ENCODE measurements at places on chromosomes 5 and 9.

DNA sequence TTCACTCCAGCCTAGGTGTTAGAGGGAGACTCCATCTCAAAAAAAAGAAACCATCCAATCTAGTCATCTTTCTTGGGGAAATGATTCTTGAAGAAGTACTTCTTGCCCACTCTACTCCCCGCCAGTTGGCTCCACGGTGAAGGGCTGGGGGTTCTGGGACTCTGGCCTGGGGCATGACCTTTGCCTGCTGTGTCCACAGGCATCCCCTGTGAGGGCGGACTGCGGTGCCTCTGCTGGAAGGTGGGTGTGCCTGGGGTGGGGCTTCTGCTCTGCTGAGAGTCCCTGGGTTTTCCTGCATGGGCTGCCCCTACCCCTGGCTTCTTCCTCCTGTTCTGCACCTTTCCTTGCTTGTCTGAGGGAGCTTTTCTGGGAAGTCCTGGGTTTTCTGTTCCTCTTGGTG, 3.5 kb downstream of the TBC1D13 start:
- DNase-seq, result no peak

GRCh38 chr5:172853355-172853975, 19.4 kb downstream of the ERGIC1 start:
- no peak for DNase-seq

DNA sequence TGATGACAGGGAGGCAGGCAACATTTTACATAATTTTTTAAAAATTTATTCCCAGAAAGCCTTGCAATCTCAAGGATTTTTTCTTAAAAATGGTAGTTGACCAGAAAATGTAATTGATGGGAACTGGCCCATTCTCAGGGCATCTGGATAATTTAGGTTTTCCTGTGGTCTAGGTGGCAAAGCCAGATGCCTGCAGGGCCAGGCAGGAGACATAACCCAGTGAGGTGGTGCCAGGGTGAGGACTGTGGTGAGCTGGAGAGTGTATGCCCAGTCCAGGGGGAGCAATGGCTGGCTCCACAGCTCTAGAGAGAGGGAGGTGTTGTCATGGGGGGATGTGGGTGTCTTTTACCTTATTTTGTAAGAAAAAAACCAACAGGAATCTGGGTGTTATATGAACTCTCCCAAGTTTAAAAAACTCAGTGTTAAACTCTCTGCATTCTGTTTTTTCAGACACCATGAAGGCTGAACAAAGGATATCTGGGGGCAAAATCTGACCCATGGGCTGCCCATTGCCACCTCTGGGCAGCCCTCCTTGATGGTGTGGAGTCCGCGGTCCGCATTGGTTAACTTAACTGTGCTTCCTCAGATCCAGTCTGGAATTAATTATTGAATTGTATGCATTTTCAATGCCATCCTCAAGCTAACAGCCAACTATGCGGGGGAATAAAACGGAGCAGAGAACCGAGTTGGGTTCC, 43.9 kb downstream of the BOD1 start:
- no peak for DNase-seq

- no peak for DNase-seq
Measured at GRCh38 chr5:163379298-163380155, 57.9 kb upstream of the CCNG1 start.

DNA sequence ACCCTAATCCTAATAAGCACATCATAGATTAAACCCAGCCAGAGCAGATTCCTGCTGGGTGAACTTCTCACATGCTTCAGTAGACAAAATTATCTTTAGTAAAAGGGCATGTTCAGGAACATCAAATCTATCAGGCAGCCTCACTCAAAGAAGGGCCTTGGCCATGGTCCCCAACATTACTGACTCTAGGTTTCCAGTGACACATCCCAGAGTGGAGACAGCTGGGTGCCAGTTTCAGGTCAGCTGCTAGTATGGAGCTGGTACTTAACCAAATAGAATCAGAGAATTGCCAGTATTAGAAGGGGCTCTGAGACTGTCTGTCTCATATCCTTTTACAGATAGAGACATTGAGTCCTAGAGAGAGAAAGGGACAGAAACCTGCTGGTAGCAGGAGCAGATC, 44.1 kb upstream of the GALNT10 start:
- no peak for DNase-seq

DNA sequence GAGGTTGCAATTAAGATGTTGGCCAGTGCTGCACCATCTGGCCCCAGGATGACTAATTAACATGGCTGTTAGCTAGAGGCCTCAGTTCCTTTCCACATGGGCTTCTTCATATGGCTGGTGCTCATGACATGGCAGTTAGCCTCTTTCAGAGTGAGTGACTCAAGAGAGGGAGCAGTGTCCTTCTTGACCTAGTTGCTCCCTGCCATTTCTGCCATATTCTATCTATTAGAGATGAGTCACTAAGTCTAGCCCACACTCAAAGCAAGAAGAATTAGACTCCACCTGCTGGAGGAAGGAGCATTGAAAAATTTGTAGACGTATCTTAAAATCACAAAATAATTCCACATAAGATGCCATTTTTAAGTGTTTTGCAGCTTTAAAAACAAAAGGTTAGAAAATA, 651.2 kb upstream of the CCNG1 start:
- DNase-seq, result no peak

GRCh38 chr5:109516390-109516789, 106.6 kb upstream of the PJA2 start:
- DNase-seq, result no peak

DNA sequence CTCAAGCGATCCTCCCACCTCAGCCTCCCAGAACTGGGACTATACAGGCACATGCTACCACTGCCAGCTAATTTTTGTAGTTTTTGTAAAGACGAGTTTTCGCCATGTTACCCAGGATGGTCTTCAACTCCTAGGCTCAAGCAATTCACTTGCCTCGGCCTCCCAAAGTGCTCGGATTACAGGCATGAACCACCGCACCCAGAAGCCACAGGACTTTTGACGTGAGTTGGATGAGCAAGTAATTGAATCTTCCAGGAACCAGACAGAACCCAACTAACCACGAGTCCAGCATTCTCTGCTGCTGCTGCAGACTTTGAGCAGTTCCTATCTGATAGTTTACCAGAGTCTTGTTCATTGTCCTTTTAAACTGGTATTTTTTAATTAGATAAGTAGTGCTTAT, 9.6 kb upstream of the ATP6V0E1 start:
- DNase-seq, result no peak

GRCh38 chr5:143033535-143034250, 263.5 kb downstream of the ARHGAP26 start:
- DNase-seq, result no peak

- DNase-seq, result no peak
Measured at GRCh38 chr9:85414390-85414789, 327.4 kb downstream of the AGTPBP1 start.

DNA sequence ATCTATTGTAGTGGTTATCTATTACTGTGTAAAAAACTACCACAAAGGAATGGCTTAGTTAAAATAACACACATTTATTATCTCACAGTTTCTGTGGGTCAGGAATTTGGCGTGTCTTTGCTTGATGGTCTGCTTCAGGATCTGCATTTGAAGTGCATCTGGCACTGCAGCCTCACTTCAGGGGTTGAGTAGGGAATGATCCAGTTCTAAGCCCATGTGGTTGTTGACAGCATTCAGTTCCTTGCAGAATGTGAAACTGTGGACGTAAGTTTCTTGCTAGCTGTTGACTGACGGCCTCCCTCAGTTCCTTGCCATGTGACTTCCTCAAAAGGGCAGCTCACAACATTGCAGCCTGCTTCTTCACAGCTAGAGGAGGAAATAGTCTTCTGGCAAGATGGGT, 2.1 kb upstream of the OGN start:
- DNase-seq, result no peak

- DNase-seq, result no peak
Measured at GRCh38 chr9:127521919-127522304, 70.6 kb downstream of the LRSAM1 start.

DNA sequence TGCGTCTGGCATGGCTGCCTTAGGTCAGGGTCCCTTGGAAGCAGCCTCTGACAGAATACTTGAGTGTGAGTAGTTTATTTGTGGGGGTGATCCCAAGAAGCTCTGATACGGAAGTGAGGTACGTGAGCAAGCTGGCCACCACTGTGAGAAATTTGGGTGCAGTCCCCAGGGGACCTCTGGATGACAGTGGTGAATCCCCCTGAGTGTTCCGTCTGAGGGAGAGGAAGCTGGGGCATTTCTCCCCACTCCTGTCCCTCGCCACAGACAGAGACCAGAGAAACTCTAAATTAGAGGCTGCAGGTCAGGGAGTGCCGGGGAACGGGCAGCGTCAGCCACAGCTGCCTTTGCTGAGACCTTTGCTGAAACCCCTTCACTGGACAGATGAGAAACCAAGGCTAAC, 155.9 kb upstream of the COL5A1 start:
- DNase-seq, result no peak

DNA sequence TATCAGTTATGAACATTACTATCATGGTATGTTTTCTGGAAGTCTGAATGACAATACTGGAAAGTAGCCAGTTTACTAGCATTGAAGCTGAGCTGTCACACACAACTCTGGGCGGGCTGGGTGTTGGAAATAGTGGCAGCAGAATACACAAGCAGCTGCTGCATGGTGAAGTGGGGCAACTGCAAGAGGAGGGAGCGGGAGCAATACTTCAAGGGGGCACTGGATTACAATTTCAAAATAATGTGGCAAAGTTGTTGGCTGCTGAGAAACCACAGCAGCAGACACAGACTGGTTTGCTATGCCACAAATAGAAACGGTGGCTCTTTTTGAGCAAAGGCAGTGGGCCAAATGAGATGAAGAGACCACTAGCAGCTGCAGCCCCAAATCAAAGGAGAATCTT, 350.2 kb downstream of the KIAA0825 start:
- DNase-seq, result no peak

DNA sequence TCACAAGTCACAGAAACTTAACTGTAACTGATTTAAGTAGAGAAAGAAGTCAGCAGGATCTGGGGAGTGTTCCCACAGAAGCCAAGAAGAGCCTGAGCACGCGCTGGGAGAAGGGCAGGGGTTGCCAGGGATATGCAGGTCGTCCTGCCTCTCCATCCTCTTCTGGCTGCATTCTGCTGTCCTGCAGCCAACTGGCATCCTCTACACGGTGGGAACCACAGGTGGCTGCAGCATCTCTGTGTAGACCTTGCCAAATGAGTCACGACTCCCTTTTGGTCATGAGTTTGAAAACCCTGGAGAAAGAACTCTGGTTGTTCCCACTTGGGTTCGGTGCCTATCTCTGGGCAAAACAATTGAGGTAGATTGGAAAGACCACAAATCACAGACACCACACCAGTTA, 38.4 kb upstream of the PCA3 start:
- DNase-seq, result peak; percentile 78

DNA sequence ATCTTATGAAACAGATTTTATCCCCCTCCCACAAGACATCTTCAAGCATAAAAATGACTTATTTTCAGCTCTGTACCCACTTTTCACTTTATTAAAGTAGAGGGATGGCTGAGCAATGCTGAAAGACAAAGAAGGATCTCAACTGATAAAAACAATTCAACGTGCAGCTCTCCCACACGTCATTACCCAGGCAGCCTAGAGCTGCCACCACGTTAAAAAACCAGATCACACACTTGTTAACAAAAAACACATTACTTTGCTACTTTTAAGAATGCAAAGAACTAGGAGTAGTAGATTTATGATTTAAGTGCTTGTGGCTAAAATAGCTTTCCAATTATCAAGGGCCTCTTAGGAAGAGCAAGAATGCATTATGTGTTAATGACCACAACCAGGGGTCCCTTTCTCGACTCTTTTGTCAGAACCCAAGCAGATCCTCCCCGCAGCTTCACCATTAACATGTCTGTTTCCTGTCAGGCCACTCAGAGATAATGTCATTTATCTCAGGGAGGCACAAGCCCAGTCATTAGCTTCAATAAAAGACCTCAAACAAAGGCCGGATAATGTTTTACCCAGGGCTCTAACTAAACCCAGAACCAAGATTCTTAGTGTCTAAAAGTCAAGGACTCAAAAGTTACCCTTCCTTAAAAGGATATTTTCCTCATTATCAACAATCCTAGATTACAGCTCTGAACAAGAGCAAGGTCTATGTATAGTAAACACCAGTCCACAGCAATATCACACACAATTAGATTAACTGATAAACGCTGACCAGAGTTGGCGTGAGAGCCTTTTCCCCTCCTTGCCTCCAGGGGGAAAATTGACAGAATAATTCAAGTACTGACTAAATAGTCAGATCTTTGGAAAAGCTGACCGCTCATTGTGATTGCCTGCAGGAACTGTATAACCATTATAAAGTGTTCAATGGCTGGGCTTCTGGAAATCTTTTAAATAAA, 7.5 kb downstream of the ZNF608 start:
- DNase-seq, result no peak

DNA sequence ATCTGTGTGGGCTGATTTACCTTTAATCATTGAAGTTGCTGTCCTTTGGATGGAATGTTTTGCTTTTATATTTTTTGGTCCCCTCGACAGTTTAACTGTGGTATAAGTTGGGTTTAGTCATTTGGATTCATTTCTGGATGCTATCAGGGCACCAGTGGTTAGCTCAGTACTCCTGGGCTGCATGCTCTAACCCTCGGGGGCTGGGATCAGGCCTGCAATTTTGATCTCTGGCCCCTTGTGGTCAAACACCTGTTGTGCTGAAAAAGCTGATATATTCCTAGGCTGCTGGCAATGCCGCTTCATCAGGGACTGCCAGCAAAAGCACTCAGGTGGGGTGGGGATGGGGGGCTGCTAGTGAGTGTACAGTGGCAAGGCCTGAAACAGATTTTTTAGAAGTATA, 440.4 kb upstream of the RIOK2 start:
- no peak for DNase-seq

DNA sequence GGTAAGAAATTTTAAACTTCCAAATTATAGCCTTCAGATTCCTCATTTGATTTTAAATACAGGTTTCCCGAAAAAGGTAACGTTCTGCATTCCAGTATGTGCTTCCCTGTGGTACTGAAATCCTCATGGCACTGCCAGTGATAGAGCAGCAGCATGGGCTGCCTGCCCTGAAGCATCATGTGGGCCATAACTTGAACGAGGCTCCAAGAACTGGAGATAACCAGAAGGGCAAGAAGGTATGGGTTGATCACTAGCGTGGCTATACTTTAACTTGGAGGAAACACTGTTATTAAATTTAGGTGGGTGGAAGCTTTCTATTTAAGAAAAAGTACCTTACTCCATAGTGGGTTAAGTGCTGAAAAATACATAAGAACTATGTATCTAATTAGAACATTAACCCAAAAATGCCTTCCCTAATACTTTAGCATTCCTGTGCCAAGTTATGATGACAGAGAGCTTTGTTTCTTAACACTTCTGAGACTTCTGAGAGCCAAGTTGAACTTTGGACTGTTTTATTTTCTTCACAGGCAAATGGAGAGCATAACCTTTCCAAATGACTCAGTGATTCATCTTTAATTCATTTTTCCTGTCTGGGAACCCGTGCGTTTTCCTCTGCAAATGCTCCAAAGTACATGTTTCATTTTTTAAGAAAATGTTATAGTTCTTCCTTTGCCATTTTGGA, 191.5 kb upstream of the GNA14 start:
- no peak for DNase-seq
